ENCODE measurements at places on chromosomes 4 and X.

GRCh38 chr4:30314001-30314400, 406.2 kb upstream of the PCDH7 start:
- DNase-seq: no peak

GRCh38 chrX:141669689-141670088, 28.9 kb downstream of the SPANXD start:
- no peak for DNase-seq

- DNase-seq: no peak
These were observed 334.2 kb downstream of the FSTL5 start for GRCh38 chr4:161829591-161829990.

GRCh38 chr4:161604516-161605300, 559.1 kb downstream of the FSTL5 start:
- DNase-seq: no peak

GRCh38 chrX:116285501-116285900, 115.0 kb downstream of the AGTR2 start:
- no peak for DNase-seq
